ENCODE measurements at places on chromosomes 7 and 10.

GRCh38 chr7:50791938-50792341 lies 9.2 kb upstream of the GRB10 start:
- no peak for DNase-seq

DNA sequence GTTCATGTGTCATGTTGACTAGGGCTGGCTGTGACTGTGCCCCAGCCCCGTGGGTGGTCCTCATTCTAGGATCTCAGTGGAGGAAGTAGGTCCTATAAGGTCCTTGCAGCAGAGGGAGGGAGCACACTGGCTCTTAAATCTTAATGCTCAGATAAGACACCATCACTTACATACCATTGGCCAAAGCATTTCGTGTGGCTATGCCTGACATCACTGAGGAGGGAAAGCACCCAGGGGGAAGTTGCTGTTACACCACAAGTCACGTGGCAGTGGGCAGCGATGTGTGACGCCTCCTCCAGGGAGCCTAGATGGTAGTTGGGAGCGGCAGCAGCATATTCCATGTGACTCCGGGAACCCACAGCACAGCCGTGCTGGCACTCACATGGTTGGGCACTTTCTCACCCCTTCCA lies 224.7 kb upstream of the SH2B2 start:
- no peak for DNase-seq

GRCh38 chr7:73518470-73518869 lies 3.6 kb downstream of the BAZ1B start:
- DNase-seq: no peak

DNA sequence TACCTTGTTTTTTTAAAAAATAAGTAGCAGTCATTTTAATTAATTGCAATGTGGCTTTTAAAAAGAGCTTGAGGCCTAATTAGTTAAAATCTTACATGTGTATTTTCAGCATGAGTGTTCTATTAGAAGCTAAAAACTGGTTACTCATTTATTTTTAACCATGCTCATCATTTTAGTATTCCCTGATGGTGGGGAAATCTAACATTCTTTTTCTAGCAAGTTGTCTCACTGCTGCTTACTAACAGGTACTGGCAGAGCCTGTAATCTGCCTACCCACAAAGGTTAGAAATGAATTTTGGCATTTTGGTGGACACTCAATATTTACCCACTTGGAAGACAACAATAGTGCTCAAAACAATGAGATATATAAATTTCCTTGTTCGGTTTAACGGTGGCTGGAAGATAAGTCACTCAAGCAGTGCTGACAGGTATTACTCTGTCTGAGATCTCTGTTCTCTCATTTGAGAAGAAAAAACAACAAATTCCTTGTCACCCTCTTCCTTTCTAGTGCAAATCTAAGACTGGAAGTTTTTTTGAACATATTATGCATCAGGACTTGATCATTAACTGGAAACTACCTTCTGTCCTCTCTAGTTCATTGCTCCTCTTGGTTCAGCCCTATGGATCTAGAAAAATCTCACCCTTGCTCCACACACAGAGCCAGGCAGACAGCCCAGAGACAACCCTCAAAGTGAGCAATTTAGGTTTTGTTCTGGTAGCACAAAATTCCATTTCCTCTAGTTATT lies 83.3 kb downstream of the VWDE start:
- no peak for DNase-seq

DNA sequence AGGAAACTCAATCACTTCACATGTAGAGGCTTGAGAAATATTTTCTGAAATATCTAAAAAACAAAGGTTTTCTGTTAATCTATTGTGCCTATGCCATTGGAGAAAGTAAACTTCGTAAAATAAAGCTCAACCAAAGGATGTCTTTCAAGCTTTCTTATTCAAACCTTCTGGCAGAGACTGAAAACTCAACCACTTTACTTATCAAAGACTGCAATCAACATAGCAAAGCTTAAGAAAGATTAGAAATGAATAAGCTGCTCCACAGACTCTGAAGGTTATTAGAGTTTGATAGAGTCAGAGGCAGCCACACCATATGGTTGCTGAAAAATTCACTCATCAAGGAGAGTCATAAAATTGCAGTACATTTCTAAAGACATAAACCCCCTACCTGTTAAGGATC lies 245.8 kb upstream of the MEOX2 start:
- no peak for DNase-seq

DNA sequence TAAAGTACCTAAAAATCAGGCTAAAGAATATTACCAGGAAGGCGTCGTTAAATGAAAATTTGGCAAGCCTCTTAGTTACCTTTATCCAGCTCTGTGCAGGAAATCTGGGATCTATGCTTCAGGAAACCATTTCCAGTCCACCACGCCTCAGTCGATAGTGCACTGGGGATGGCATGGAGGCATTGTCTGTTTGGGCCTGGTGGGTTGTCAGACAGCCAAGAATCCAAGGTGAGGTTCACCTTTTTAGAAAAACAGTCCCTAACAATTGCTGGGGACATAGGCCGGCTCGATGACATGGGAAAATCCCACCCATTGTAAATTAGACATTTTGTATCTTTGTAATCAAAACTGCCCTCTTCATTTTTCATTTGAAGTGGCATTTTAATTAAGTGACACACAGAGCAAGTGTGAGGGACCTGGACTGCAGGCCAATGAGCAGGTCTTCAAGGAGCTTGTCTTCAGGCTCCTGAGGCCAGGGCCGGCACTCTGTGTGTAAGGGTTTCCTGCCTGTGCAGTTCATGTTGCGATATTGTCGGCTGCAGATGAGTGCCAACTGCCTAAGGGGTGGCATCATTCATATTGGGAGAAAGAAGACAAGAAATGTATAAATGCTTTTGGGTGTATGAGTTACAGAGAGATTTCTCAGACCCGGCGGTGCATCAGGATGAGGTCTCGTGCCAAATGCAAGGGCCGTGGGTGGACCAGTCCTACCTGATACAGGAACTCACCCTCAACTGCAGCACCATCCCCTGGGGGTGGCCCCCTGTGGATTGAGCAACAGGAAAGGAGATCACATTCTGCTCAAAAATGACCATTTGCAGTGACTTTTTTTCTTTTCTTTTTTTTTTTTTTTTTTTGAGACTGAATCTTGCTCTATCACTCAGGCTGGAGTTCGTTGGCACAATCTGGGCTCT lies 80.8 kb downstream of the PTPRE start:
- DNase-seq: no peak

GRCh38 chr10:101837748-101838147 lies 5.9 kb downstream of the KCNIP2 start:
- no peak for DNase-seq

GRCh38 chr7:123271231-123271630 lies 71.5 kb upstream of the SLC13A1 start:
- DNase-seq: no peak

DNA sequence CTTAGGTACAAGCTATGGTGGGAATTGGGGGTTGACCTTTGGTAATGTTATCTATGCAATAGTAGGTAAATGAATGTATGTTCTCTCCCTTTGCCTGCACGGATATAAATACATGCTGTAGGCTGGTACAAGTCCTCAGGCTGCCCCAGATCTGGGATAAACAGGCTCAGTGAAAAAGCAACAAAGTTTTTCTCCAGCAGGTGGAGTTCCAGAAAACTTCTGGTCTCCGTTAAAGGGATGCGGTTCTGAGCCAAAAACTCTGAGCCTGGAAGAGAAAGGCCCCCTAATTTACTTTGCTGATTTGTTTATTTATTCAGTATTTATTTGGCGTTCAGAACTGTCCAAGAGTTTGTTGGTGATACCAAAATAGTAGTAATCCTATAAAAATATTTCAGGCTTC lies 204.7 kb downstream of the ADRA2A start:
- DNase-seq: no peak

DNA sequence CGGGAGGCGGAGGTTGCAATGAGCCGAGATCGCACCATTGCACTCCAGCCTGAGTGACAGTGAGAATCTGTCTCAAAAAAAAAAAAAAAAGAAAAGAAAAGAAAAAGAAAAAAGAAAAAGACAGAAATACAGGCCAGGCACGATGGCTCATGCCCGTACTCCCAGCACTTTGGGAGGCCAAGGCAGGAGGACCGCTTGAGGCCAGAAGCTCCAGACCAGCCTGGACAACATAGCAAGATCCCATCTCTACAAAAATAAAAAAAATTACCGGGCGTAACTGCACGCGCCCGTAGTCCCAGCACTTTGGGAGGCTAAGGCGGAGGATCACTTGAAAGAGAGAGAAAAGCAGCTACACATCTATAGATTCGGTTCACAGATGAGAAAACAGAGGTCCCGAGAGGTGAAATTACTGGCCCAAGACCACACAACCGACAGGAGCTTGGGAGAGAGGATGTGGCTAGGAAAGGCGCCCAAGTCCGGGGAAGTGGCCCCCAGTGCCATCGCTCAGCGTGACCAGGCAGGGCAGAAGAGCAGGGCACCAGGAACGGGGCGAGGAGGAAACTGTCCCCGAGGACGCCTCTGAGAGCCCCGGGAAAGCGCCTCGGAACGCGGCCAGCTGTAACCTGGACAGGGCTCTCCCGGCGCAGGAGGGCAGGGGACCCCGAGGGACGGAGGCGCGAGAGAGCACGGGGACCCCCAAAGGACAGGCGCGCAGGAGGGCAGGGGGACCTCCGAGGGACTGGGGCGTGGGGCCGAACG lies 612 bp downstream of the SNX8 start:
- peak; percentile 3 for DNase-seq

DNA sequence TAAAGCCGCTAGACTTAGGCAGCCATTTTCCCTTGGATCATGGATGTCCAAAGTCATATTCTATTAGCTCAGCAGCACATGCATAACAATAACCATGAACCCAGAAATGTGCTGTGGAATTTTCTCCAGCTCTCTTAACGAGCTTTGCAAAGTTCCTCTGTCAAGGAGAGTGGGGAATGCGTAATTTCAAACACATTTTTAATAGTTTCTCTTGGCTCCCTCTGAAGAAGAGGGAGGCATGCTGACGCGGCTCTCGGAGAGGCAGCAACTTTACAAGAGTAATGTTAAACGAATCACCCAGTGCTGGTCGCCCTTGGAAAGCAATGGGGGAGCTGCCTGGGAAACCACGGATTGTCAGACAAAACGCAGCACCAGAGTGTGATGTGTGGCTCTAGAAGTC lies 114.8 kb downstream of the RAB18 start:
- no peak for DNase-seq

DNA sequence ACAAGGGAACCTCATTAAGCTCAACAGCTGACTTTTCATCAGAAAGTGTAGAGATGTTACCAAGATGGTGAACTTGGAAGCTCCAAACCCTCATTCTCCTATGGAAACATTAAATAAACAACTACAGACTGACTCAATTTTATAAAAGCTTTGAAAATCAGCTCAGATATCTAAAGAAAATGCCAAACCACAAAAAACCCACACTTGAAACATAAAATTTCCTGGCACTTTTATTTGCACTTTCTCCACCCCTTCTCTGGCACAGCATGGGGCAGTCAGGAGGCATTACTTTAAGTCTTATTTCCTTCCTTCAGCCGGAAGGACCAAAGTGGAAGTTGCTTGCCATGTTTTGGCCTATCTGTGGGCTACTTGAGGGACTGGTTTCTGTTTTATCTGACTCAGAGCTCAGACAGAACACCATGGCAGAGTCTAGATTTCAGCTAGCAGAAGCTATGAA lies 114.7 kb downstream of the ODAD2 start:
- DNase-seq: no peak

DNA sequence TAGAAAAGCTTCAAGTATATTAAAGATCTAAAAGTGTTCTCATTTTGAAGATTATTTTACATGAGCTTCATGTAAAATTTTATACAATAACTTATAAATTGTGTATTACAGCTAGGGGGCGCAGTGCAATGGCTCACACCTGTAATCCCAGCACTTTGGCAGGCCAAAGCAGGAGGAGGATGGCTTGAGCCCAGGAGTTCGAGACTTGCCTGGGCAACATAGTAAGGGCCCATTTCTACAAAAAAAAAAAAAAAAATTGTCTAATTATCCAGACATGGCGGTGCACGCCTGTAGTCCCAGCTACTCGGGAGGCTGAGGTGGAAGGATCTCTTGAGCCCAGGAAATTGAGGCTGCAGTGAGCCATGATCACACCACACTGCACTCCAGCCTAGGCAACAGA lies 16.6 kb downstream of the ACBD5 start:
- DNase-seq: peak; percentile 49

- no peak for DNase-seq
Observed at GRCh38 chr10:78656417-78657162, 412.2 kb upstream of the ZMIZ1 start.

DNA sequence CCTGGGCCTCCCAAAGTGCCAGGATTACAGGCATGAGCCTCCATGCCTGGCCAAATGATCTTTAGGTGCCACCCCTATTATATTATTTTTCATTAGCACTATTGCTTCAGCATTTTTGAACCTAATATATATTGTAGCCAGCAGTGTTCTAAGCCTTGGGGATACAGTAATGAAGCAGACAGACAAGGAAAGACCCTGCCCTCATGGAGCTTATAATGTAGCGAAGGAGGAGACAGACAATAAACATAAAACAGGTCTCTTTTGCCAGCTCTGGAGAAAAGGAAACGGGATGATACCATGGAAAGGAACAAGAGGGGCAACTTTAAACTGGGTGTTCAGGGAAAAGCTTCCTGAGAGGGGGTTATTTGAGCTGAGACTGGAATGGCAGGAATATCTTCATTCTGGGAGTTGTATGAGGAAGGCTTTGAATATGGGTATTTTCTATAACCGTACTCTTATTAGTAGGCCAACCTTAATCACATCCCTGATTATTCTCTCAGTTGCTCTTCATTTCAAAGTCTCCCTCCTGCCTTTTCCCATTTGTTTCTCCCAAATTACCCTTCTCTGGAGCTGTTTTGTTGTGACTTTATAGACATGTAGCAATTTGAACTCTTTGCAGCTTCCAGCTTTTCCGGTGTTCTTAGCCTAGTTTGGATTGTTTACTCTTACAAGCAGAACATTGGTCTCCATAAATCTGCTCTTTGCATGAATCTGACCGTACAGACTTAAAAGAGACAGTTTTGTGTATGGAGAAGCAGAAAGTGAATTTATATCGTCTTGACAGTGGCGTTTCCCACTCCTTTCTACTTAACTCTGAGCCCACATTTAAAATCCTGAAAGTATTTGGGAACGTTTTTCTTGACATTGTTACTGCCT lies 19.0 kb downstream of the PRKAR2B start:
- DNase-seq: no peak

DNA sequence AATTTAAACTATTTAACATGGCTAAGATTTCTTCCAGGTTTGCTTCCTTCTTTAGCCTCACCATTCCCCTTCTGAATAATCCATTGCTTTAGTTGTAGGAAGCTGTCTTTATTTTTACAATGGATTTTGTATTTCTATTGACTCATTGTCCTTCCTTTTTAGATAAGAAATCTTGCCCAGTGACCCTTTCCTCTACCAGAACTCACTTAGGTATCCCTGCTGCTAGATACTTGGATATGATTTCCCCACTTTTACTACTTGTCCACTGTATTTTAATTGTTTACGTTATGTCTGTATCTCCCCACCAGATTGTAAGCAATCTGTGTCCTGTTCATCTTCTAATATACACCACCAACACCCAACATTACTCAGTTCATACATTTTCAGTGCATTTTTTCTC lies 47.7 kb upstream of the MDFIC start:
- no peak for DNase-seq

GRCh38 chr7:3995187-3995586 lies 686.9 kb upstream of the FOXK1 start:
- DNase-seq: no peak

DNA sequence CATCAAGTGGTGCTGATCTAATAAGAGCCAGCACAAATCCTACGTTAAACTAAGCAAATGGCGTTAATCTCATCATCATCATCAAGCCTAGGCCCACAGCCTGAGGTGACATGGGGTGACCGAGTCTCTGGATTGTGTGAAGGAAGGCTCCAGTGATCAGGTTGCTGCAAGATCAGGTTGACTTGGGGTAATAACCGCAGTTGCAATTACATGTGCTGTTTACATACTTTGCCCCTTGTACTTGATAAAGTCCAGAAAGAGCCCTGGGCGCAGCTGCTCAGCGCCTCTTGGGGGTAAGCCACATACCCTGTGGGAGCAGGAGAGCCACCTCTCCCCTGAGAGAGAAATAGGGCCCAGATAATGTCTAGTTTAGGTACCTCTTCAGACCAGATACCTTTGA lies 228.1 kb downstream of the WDR11 start:
- no peak for DNase-seq
